Activated CD4-positive, alpha-beta T cell treated with anti-CD3 and anti-CD28 coated beads, Interleukin-2, Interleukin-6, amounts not matched to agents 100 ng/mL and 50 ng/mL, durations not matched to agents 16 hours and 8 hours (primary cell): ENCODE measurements at places on chromosomes 12 and 14.

GRCh38 chr14:54329082-54329695, 67.6 kb upstream of the CDKN3 start:
- DNase-seq, result peak; percentile 35

- no peak for DNase-seq
Observed at GRCh38 chr12:31370531-31371255, 44.7 kb upstream of the SINHCAF start.

DNA sequence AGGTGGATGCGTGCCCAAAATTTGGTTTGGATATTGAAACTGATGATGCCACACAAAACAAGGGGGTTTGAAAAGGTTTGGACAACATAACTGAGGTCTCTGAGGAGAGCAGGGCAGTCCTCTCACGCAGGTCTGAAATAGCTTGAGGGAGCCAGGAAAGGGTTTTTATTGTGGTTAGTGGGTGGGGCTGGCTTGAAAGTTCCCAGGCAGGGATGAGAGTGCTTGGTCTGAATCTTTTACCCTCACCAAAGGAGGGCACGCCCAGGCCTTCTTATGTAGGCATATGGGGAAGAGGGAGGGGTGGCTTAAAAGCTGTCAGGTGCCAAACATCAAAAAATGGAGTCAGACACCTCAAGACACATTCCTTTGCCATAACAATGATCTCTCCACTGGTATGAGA, 493.1 kb upstream of the CCDC196 start:
- DNase-seq, result no peak

- DNase-seq, result no peak
Observed at GRCh38 chr14:99067927-99068326, 204.1 kb downstream of the BCL11B start.

- DNase-seq, result no peak
Observed at GRCh38 chr14:85947461-85948139, 417.7 kb downstream of the FLRT2 start.
